ENCODE measurements at places on chromosomes 1 and 21.

DNA sequence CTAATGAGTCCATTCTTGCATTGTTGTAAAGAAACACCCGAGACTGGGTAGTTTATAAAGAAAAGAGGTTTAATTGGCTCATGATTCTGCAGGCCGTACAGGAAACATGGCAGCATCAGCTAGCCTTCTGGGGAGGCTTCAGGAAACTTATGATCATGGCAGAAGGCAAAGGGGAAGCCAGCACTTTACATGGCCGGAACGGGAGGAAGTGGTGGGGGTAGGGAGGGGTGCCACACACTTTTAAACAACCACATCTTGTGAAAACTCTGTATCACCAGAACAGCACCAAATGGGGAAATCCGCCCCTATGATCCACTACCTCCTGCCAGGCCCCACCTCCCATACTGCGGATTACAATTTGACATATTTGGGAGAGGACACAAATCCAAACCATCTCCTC is 43.9 kb downstream of the NOS1AP start:
- DNase-seq = no peak

- no peak for DNase-seq
These were observed 178.9 kb downstream of the PDE4B start for GRCh38 chr1:65971547-65971946.

GRCh38 chr1:240831191-240831631 is 219.3 kb upstream of the GREM2 start:
- DNase-seq = no peak

- no peak for DNase-seq
These were observed 51.5 kb upstream of the RUNX3 start for GRCh38 chr1:24981631-24982005.

DNA sequence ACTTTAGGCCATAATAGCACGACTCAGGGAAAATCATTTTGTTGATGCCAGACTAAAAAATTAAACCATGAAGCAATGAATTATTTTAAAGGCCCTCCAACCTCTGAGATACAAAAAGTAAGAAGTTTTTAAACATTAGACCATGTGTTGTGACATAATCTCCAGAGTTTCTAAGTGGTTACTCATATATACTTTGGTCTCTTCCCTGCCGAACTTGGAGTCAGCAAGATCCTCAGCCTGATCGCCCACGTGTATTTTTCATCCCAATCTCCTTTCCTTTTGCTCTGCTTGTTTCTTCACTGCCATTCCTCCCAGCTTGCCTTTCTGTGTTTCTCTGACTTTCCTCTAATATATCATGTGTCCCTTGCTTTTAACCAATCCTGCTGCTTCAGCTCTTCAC is 3.8 kb downstream of the ARV1 start:
- DNase-seq = no peak

GRCh38 chr1:41683681-41684500 is 199.4 kb upstream of the EDN2 start:
- no peak for DNase-seq

- no peak for DNase-seq
These were observed 38.8 kb upstream of the SRSF10 start for GRCh38 chr1:24018611-24019580.

DNA sequence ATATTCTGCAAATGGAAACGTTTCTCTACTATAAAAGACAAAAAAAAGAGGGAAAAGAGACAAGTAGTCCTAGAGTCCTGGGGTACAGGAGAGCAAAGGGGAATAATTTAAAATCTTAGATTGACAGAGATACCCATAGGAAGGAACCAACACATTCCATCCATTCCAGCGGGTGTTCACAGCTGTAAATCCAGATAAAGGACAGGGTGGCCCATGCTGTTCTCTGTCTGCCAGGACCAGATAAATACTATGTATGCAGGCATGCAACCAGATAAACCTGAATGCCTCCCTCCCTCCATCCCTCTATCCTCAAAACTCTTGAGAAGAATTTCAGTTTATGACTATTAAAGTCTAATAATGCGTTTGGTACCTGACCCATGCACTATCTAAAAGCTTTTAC is 131.8 kb downstream of the PTPN14 start:
- DNase-seq = no peak

All from stimulated activated CD8-positive, alpha-beta memory T cell treated with anti-CD3 and anti-CD28 coated beads, Interleukin-15, amount 100 ng/mL, for 1 hour (primary cell).